ENCODE measurements at places on chromosomes 11 and 22.

GRCh38 chr11:112368381-112368780, 107.7 kb upstream of the PLET1 start:
- no peak for DNase-seq

GRCh38 chr22:40331706-40332105, 14.6 kb upstream of the ADSL start:
- no peak for DNase-seq

GRCh38 chr11:73334384-73335203, 26.5 kb downstream of the ARHGEF17 start:
- DNase-seq: no peak

DNA sequence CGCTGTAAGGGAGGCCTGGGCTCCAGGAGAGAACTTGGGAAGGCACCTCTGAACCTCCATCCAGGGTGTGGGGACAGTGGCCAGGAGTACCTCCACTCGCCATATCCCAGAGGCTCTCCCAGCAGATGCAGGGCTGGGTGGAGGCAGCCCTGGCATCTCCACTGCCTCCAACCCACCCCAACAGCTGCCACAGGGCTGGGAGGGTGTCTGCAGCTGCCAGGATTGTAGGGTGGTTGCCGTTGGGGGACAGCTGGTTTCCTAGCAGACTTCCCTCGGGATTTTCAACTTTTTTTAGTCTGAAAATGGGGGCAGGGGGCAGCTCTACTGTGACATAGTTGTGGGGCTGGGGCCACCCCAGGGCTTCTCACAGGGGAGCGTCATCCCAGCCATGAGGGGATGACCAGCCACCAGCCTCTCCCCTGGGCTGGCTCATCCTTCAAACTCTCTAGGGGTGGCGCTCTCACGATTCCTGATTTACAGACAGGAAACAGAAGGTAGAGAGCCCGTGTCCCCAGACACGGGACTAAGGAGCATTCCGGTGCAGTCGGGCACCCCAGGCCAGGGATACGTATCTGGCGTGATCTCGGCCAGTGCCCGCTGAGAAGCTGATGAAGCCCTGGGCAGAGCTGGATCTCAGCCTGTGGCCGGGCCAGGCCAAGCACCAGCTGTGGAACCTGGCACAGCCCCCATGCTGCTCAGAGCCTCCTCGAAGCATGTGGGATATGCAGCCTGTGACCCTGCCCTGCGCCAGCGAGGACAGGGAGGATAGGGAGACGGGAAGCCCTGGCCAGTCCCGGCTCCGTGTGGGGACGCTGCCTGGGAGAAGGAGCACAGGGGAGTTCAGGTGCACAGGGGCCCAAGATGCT, 9.9 kb downstream of the PRR5 start:
- no peak for DNase-seq
